ENCODE measurements at places on chromosomes 6 and 20. TPM values are rescaled to one million over a fixed set of nuclear protein-coding genes. Genes with fewer than 3 reads are reported as not detected.

SLC24A3 gene
- polyA plus RNA-seq, result 4.4 TPM

KIAA1755 gene
- polyA plus RNA-seq, result not detected

SEL1L2 gene
- polyA plus RNA-seq, result not detected

RBM24 gene
- 1.8 TPM for polyA plus RNA-seq

GGT7 gene
- 3.0 TPM for polyA plus RNA-seq

FGD2 gene
- 9.0 TPM for polyA plus RNA-seq

FNDC11 gene
- polyA plus RNA-seq, result not detected

HINT3 gene
- 28.0 TPM for polyA plus RNA-seq

HLA-DPB1 gene
- 359 TPM for polyA plus RNA-seq

TFAP2C gene
- polyA plus RNA-seq, result not detected

RPN2 gene
- polyA plus RNA-seq, result 21.6 TPM

SLC17A3 gene
- not detected for polyA plus RNA-seq

MATN4 gene
- polyA plus RNA-seq, result 0.17 TPM

MEI4 gene
- not detected for polyA plus RNA-seq

PYGB gene
- polyA plus RNA-seq, result 45.6 TPM

FOXQ1 gene
- 0.34 TPM for polyA plus RNA-seq

AVP gene
- not detected for polyA plus RNA-seq

SCRT2 gene
- not detected for polyA plus RNA-seq

BMP7 gene
- polyA plus RNA-seq, result 0.69 TPM

MOXD1 gene
- 1.2 TPM for polyA plus RNA-seq

PGBD1 gene
- polyA plus RNA-seq, result 1.3 TPM

PAK5 gene
- polyA plus RNA-seq, result not detected

HNF4A gene
- polyA plus RNA-seq, result 124 TPM

SOBP gene
- 2.4 TPM for polyA plus RNA-seq

PGC gene
- polyA plus RNA-seq, result 9.2 TPM

OR2H2 gene
- polyA plus RNA-seq, result not detected

PLCB4 gene
- polyA plus RNA-seq, result 10.2 TPM

RAD21L1 gene
- polyA plus RNA-seq, result not detected

LY86 gene
- 9.7 TPM for polyA plus RNA-seq

MAN1A1 gene
- 25.7 TPM for polyA plus RNA-seq

IPCEF1 gene
- polyA plus RNA-seq, result 1.2 TPM

ASIP gene
- polyA plus RNA-seq, result not detected

CLVS2 gene
- 0.20 TPM for polyA plus RNA-seq

SIM1 gene
- not detected for polyA plus RNA-seq

PSMB9 gene
- polyA plus RNA-seq, result 81.1 TPM

TMEM217 gene
- 0.69 TPM for polyA plus RNA-seq

NKX2-2 gene
- 0.46 TPM for polyA plus RNA-seq

RPS6KA2 gene
- polyA plus RNA-seq, result 12.6 TPM

CALHM6 gene
- polyA plus RNA-seq, result 9.6 TPM

ZC3H12D gene
- polyA plus RNA-seq, result 3.6 TPM

RNF144B gene
- polyA plus RNA-seq, result 4.3 TPM

TP53TG5 gene
- 0.03 TPM for polyA plus RNA-seq

Data from sigmoid colon (tissue), 7 donors.